ENCODE measurements at places on chromosomes 3 and 15.

- no peak for DNase-seq
Measured at GRCh38 chr3:86954747-86955146, 36.2 kb downstream of the VGLL3 start.

DNA sequence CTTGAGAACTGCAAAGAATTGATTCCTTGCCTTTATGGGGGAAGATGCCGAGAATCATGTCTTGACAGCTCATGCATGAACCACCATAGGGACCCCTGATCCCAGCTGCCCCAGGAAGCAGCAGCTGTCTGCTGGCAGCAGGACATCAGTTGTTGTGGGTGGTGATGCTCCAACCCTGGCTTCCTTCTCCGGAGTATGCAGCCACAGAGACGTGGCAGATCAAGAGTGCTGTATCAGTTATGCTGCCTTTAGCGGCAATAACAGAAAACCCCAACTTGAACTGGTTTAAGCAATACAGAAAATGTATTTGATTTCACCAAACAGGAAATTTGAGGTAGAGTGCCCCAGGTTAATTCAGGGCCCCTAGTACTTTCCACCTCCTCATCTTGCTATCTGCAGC lies 92.2 kb upstream of the TNFAIP8L3 start:
- no peak for DNase-seq

GRCh38 chr3:155232605-155233004 lies 60.9 kb downstream of the STRIT1 start:
- DNase-seq = no peak

- no peak for DNase-seq
Measured at GRCh38 chr3:63853106-63853505, 10.5 kb downstream of the THOC7 start.

GRCh38 chr15:82944821-82945220 lies 7.7 kb downstream of the HOMER2 start:
- DNase-seq = no peak

GRCh38 chr15:47288794-47289193 lies 428.5 kb upstream of the SEMA6D start:
- DNase-seq = no peak

DNA sequence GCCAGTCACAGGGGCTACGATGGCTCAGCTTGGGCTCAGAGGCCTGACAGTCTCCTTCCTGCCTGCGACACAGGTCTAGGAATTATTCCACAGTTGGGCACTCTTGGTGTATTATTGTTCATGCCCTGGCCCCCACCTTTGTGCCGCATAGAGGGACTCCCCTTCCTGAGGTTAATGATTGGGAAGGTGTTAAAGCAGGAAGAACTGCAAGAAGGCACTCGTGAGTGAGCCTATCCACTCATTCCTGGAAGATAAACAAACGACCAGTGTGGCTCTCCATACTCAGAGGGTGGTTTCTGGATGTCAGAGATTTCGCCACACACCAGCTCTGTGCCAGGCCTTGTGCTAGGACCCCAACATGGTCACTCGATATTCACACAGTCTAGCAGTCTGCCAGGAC lies 12.3 kb downstream of the LIPC start:
- no peak for DNase-seq

DNA sequence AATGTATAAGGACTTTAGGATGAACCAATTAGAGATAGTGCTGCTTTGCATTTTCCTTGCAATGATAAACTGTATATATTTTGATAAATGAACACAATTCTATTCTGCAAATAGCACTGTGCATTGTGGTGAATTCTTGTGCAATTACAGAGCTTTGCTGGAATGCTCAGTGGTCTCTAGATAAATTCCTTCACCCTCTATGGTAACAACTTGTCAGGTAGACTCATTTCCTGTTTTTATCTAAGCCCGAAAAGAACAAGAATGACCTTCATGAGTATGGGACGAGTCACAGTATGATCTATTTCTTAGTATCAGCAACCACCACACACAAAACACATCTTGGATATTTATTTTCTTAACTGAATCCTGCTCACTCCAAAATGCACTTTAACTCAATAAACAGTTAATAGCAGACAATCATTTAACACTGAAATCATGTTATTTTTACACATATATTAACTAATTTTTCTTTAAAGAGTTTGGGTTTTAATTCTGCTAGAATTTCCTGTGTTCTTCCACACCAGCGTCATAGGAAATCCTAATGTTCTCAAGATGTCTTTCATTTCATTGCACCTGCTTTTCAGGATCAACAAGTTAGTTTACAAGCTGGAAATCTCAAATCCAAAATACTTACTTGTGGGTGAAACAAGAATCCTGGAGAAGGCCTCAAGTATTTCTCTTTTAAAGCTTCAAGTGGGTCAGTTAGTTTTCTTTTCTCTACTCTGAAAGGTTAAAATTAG lies 551.2 kb downstream of the MECOM start:
- no peak for DNase-seq

DNA sequence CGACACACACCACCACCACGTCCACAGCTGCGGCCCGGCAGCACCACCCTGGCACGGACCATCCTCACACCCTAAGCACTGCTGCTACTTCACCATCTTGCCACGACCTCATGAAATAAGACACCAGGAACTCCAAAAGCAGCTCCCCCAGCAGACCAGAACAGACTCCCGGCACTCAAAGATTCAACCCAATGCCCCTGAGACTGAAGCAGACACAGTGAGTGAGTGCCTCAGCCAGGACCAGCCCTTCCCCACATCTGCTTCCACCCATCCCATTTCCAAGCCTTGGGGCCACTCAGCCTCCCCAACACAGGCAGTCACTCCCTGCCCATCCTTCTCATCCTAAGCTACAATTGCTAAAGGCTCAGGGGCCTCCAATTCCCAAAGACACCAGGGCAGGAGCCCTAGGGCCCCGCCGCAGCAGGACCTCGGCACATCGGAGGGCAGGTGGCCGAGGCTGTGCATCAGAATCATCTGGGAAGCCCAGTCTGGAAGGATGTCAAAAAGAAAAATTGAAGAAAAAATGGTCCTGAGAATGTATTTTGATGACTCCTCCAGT lies 18.4 kb upstream of the OCA2 start:
- peak; percentile 5 for DNase-seq

DNA sequence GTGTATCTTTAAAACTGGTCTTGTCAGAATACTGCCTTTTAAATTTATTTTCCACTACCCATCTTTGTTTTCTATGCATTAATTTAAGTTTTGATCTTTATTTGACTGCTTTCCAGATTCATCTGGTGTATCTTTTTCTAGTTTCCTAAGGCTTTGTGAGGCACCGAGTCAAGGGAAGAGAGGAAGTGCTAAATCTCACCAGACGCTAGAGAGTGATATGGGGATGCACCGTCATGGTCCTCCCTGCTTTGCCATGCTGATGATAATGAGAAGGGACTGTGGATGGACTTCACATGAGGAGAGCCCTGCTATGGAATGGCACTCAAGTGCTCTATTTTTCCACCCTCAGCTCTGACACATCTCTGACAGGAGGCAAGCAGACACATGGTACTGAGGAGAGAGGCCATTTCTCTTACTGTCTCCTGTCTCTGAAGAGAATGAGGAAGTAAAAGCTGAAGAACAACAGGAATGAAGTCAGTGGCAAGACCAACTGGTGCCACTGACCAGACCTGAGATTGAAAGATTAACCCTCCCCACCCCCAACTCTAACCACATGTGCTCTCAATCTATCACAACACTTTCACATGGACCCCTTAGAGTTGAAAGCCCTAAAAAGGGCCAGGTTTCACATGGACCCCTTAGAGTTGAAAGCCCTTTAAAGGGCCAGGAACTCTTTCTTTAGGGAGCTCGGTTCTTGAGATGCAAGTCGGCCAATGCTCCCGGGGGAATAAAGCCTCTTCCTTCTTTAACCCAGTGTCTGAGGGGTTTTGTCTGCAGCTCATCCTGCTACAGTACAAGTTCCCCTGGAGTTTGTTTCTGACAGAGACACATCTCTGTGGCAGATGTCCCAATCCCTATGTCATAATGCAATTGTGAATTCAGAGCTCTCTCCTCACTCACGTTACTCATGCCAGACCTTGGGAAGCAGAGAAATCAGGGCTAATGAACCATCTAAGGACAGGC lies at the start of gene IQCF2:
Gene IQCF2 (plus strand): TSS at position 913 of the 963 bp plus-strand sequence. CDS start 52 bp downstream, outside the sequence.
- no peak for DNase-seq

- DNase-seq = no peak
Measured at GRCh38 chr3:144516589-144516988, 545.0 kb downstream of the DIPK2A start.

DNA sequence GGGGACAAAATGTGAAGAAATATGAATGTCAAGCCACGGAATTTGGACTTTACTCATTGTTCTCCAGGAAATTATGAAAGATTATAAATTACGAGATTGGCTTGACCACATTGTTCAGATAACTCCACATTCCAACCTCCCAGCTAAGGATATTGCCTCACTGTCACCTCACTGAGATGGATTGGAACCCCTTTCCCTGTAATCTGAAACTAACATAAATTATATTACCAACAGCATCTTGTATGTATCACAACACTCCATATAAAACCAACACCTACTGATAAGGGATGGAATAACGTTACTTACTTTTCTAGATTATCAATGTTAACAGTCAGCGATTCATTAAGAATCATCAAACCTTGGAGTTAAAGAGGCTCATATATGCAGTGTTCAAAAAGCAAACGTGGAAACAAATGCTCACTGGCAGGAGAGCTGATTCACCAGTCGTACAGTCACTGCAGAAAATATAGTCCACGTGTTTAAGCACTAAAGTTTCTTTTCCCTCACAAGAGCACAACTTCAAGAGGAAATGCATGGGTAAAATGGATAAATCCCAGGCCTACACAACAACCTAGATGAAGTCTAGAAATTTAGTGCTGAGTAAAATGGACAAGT lies 451.5 kb downstream of the FGF12 start:
- DNase-seq = no peak

DNA sequence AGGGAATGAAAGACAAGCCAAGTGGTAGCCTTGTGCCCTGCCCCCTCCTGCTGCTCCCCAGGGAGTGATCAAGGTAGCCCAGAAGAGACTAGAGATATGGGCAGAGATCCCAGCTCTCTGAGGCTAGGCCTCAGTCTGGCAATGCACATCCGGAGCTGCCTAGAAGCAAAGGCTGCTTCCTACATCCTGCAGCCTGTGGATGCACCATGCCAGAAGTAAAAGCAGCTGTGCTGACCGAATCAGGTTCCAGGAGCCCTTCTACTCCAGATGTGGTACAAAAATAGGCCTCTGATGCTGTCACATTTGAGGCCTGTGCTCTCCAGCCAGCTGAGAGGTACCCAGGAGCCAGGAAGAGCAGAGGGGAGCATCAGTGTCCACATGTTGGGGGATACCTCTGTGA lies 16.0 kb downstream of the TRAIP start:
- DNase-seq = no peak

DNA sequence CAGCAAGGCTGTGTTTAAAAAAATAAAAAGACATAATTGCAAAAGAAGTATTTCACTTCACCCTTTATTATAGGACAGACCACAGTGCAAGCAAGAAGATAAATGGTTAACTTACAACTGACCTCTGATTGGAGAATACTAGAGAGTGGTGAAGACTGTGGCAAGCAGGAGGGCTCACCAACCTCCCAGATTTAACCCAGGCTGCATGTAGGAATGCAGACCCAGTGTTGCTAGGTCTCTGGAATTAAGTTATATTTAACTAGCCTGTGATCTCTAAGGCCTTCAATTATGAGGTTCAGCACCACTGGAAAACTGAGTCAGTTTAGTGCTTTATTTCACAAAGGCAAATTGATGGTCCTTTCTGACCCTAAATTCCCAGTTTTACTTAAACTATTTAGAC lies 436.6 kb downstream of the LPP start:
- no peak for DNase-seq

- DNase-seq = no peak
Measured at GRCh38 chr3:28745436-28745835, 396.8 kb upstream of the AZI2 start.

DNA sequence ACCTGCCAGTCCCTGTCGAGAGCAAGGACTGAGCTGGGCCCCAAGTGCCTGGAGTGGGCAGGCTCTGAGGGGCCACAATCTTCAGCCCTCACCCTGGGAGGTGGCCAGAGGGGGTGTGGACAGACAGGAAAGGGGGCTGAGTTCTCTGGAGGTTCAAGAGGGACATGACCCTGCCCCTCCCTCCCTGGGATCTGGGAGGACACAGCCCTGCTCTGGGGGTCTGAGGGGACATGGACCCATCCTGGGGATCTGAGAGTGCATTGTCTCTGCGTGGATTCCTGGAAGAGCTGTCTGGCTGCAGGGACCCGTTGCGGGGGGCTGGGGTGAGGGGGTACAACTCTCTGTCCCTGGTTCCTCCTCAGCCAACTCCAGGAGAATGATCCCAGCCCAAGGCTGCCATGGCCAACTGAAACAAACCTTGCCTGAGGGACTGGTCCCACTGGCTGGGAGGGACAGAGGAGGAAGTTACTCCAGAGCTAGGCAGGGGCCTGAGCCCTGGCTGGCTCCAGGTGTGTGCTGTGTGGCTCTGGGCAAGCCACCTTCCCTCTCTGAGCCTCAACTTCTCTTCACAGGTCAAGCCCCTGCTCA lies 29.0 kb downstream of the PTH1R start:
- no peak for DNase-seq

DNA sequence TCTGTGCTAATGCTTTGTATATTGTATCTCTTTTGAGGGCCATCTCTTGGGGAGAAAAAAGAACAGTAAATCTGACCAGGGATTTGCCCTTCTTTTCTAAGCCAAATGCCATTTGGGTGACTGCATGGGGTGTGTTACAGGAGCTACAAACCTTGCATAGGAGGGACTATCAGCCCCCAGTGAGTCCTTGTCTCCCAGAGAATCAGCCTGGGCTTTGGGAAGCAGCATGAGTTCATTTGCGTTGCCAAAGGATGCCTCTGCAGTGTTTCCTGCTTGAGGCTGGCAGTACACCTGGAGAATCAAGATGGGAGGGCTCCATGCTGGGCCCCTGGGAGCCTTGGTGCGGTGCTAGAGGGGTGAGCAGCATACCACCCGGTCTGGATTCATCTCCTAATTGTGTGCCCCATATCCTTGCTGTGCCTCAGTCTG lies 49.6 kb upstream of the POLG start:
- DNase-seq = no peak

- no peak for DNase-seq
Measured at GRCh38 chr3:159252772-159253384, 451.0 kb downstream of the MFSD1 start.

DNA sequence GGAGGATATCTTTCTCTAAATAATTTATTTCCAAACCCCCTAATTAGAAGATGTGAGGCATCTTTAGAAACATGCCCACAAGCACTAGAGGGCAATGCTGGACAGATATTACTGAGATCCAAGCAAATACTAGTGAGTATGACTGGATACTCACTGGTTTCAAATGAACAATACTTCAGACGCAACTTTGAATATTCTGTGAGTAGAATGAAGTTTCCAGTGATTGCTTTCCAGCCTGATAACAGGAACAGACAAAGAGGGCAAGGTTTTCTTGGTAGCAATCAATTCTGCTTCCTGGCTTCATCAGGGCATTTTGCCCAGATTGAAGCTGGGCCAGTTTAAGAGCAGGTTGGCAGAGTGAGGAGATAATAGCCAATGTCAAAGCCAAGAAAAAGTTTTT lies 442.6 kb upstream of the PDZRN3 start:
- no peak for DNase-seq

Data from frontal cortex (tissue), 4 donors.